ENCODE measurements at places on chromosomes 2 and 18. TPM values are rescaled to one million over a fixed set of nuclear protein-coding genes. Genes with fewer than 3 reads are reported as not detected.

Gene TEX44
- polyA plus RNA-seq = not detected

DNA sequence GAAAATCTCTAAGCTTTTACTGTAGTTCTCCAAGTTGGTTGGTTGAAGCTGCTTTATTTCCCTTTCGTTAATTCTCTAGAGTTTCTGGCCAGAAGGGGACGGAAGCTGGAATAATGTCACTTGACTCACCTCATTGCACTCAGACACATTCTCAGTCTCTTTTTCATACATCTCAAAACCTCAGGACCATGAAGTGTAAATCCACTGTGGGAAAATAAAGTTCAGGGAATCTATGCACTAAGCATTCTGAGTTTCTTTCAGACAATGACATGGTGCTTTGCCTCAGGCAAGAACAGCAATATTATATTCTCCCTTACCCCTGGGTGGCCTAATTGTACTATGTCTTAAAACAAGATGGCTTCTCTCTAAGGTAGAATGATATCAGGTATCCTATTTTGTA, 167.8 kb downstream of the PRPF40A start:
- no peak for DNase-seq

DNA sequence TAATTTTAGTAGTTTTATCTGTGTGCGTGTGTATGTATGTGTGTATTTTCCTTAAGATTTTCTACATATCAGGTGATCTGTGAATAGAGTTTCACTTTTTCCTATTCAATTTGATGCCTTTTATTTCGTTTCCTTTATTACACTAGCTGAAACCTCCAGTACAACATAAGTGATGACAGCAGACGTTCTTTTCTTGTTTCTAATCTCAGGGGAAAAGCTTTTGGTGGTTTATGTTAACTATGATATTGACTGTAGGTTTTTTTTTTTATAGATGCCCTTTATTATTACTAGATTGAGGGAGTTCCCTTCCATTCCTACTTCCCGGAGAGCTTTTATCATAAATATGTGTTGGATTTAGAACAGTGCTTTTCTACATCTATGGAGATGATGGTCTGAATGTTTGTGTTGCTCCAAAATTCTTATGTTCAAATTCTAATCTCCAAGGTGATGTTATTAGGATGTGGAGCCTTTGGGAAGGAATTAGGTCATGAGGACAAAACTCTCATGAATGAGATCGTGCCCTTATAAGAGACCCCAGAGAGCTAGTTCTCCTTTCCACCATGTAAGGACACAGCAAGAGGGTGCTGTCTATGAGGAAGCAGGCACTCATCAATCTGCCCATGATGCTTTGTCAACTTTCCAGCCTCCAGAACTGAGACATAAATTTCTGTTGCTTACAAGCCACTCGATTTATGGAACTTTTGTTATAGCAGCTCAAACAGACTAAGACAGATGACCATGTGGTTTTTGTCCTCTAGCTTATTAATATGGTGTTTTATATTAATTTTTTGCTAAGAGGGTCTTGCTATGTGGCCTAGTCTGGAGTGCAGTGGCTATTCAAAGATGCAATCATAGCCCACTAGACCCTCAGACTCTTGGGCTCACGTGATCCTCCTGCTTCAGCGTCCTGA, 5.9 kb upstream of the RHBDD1 start:
- no peak for DNase-seq

DNA sequence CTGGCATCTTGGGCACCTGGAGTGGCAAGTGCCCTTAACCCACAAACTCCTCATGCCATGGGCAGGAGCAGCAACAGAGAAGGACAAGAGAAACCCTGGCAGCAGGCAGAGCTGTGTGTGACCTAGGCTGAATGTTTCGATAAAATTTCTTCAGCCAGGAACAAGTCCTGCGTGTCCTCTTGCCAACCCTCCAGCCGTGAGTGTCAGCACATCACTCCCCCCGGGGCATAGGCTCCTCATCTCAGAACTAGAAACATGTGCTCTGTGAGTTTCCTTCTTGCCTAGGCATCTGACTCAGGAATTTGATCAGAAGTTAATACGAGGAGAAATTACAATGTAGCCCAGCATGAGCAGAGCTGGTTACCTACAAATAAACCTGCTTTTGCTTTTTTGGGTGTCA, 2.2 kb downstream of the ABCG8 start:
- DNase-seq = no peak

DNA sequence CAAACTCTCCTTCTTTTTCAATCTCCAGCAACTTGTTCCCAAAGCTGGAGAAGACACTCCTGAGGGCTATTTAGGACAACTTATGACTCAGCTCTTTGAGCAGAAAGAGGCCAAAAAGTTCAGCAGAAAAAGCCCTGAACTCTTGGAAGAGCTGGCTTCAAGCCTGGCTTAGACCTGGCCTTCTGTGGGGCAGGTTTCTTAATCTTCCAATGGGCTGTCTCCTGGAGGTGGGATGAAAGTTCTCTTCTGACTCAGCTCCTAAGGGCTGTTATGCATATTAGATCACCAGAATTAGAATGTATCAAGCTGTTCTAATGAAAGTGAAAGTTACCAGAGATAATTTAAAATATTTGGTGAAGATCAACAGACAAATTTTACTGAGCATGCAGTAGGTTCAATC, 129.4 kb downstream of the RAD51AP2 start:
- DNase-seq = no peak

GRCh38 chr2:101690547-101691152, 6.9 kb upstream of the MAP4K4 start:
- DNase-seq = no peak

DNA sequence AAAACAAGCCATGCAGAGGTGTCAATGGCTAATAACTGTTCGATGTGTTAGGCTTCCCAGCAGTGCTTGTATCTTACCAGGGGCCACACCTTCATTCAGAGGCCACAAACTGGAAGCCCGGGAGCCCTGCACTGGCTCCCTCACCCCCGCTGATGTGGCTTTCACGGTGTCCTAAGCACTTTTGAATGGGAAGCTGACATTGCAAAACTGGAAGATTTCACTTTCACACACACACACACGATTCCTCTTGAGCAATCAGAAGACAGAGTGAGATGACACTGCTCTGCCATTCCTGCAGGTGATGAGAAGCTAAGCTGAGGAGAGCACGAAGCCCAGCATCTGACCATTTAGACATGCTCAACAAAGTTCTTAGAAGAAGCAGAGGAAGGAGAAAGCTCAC, 8.6 kb upstream of the ZNF407 start:
- DNase-seq = no peak

DNA sequence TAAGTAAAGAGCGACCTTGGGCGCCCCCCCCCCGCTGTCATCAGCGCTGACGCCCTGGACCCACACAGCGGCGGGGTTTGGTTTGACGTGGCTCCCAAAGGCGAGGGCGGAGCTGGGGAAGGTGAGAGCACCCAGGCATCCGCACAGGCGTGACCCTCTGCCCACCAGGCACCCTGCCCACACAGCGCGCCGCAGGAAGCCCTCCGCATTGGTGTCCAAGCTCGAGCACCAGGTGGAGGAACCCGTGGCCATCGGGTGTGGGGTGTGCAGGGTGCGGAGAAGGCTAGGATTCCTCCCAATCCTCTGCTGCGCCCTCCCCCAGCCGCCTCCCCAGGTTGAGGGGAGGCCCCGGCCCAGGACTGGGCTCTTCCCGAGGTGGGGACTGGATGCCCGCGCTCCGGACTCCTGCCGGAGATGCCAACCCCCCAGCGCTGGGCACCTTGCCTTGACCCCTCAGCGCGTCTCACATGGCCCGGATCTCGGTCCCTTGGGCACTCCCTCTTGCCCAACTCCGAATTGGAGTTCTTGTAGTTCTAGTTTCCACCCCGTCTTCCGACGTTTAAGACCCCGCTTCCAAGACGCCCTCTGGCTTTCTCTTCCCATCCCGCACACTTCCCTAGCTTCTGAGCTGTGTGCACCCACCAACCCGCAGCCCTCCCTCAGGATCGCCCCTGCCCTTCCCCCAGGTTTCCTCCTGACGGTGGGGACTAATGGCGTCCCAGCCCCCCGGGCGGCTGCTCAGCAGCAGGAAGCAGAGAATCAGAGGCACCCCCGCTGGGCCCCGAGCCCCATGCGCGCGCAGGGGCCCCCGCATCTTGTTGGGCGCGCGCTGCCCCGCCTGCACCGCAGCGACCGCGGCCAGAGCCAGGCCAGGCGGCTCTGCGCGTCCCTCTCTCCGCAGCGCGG, 25.9 kb upstream of the RESP18 start:
- DNase-seq = no peak

- DNase-seq = no peak
These were observed 88.4 kb downstream of the EHD3 start for GRCh38 chr2:31322371-31322770.
